Jurkat, Clone E6-1 (cell line): ENCODE measurements at places on chromosomes 6 and 20.

- peak; percentile 8 for DNase-seq
Measured at GRCh38 chr6:146950351-146950835, 253.8 kb upstream of the STXBP5 start.

- DNase-seq: no peak
Measured at GRCh38 chr6:143368426-143368825, 82.1 kb downstream of the ADAT2 start.

DNA sequence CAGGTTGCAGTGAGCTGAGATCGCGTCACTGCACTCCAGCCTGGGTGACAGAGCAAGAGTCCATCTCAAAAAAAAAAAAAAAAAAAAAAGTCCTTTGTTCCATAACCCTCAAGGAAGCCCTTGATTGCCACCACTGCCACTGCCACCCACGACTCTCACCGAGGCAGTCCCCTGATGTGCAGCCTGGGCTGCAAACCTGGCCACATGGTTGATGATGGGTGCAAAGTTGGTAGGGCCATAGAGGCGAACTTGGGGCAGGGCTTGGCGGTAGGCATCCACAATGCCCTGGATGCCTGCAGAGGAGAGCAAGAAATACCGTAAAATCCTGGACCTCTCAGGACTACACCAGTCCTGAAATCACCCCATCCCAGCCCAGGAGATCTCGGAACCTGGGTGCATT lies 11.5 kb downstream of the SPAG4 start:
- no peak for DNase-seq

- no peak for DNase-seq
Measured at GRCh38 chr6:155377061-155377460, 62.8 kb upstream of the TFB1M start.

- DNase-seq: peak; percentile 37
Measured at GRCh38 chr20:9616833-9617461, 102.6 kb downstream of the LAMP5 start.

DNA sequence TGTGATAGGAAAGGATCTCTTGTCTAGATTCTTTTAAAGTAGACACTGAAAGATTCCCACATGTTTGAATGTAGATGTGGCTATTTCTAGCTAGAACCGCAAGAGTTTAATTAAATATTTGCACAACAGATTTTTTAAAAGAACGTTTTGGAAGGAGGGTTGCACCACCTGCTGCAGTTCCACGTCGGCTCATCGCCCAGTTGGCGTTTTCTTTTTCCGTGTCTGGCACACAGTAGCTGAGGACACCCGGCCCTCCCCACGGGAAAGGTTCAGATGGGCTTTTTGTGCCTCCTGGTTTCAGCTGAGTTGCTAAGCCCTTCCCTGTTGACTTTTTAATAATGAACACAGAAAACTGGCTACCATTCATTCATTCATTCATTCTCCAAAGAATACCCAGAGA lies 41.8 kb upstream of the DOK5 start:
- DNase-seq: no peak

- no peak for DNase-seq
Measured at GRCh38 chr6:28005975-28006374, 48.9 kb downstream of the OR2B6 start.

- no peak for DNase-seq
Measured at GRCh38 chr6:96925290-96925687, 761 bp downstream of the KLHL32 start.

DNA sequence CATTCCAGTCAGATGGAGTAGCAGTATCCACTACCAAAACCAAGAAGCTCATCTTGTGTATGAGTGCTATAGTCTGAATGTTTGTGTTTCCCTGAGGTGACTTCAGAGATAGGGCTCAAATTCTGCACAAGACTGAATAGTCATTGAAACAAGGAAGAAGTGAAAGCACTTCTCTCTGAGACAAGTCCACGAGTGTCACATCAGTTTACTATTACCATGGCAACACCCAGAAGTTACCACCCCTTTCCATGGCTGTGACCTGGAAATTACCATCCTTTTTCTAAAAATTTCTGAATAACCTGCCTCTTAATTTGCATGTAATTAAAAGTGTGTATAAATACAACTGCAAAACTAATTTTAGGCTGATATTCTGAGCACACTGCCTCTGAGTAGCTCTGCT lies 682.1 kb upstream of the ADGRB3 start:
- no peak for DNase-seq

- no peak for DNase-seq
Measured at GRCh38 chr6:64100702-64101303, 465.2 kb downstream of the PHF3 start.

- DNase-seq: no peak
Measured at GRCh38 chr6:108492131-108492766, 68.5 kb upstream of the FOXO3 start.

- DNase-seq: no peak
Measured at GRCh38 chr6:169427856-169428255, 174.2 kb upstream of the THBS2 start.

- peak; percentile 57 for DNase-seq
Measured at GRCh38 chr6:37731888-37732287, 34.2 kb upstream of the MDGA1 start.

DNA sequence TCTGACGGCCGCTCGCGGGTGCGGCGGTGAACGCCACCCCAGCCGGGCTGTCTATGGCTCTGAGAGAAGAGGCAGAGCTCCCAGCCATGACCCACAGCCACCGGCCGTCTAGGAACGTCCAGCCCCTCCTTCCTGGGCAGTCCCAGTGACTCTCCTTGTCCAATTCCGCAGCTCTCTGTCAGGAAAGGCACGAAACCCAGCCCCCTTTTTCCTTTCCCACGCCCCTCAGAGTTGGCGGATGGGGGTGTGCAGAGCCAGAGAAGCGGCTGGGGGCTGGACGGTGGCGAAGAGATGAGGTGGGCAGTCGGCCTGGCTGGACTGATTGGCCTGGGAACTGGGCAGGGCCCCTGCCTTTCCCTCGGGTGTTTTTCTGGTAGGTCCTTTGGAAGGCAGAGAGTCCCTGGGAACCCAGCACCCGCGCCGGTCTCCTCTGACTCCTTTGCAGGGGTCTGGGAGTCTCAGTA lies 1.5 kb downstream of the EBF4 start:
- no peak for DNase-seq

- no peak for DNase-seq
Measured at GRCh38 chr20:60306105-60306504, 347.9 kb downstream of the CDH26 start.

GRCh38 chr20:25738198-25738597 lies 41.5 kb upstream of the ZNF337 start:
- DNase-seq: no peak

- peak; percentile 47 for DNase-seq
Measured at GRCh38 chr6:107943626-107944439, 14.2 kb downstream of the SEC63 start.

GRCh38 chr20:62894261-62894660 lies 32.0 kb downstream of the DIDO1 start:
- DNase-seq: no peak

DNA sequence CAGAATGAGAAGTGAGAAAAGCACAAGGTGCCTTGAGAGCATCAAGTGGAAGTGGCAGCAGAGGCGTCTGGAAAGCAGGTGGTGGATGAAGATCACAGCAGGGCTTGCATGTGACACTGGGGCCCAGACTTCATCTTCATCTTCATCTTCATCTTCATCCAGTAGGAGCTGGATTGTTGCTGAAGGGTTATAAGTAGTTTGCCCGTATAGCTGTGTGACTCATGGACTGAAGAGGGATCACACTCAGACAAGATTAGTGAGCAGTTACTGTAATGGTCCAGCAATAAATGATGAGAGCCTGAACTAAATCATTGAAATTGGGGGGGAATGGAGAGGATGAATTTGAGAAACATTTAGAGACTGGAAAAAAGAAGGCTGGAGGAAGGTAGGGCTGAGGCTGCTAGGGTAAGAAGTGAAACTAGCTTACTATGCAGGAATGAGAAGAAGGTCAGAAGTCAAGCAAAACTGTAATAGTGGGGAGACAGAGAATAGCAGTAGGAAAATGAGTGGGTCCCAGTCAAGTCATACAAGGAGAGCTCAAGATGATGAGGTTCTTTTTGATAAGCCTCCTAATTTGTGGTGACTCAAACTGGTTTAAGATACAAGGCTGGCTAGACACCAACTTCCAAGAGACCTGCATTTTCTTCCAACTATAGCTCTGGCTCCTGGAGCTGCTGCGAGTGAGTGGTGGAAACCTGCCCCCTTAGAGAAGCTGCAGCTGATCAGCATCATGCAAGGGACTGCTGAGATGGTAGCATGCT lies 92.3 kb upstream of the BEND6 start:
- no peak for DNase-seq

GRCh38 chr6:23377830-23378229 lies 748.2 kb upstream of the NRSN1 start:
- DNase-seq: no peak

DNA sequence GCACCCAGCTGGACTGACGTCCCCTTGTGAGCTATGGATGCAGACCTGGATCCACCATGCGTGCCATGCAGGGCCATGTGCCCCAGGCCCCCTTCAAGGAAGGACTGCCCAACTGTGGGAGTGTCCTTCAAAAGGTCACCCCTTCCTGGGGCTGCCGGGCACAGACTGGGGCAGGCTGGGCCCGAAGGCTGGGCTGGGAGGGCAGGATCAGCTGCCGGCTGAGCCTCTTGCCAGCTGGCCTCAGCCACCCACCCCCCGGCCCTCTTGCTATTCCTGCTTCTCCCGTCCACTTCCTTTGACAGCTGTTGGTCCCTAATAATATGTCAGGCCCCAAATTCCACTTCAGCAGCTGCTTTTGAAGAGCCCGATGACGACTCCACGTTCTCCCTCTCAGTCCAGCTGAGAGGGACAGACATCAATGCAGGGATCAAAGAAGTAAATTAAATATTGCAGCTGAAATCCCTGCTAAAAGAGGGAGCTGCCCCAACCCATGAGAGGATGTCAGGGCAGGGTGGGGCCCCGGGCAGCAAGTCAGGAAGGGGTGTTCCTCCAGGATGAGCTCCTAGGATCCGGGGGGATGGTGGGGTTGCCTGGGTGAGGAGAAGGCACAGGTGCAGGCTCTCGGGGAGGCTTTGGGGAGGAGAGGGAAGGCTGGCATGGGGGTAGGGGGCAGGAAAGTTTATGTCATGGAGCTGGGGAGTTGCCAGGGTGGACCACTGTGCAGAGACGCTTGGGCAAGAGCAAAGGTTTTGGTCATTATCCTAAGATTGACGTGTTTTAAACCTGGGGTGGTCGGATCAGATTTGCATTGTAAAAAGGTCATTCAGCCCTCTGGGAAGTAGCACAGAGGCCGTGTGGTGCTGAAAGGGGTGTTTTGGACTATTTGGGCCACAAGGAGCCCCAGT lies 185.0 kb downstream of the ANKRD60 start:
- no peak for DNase-seq

DNA sequence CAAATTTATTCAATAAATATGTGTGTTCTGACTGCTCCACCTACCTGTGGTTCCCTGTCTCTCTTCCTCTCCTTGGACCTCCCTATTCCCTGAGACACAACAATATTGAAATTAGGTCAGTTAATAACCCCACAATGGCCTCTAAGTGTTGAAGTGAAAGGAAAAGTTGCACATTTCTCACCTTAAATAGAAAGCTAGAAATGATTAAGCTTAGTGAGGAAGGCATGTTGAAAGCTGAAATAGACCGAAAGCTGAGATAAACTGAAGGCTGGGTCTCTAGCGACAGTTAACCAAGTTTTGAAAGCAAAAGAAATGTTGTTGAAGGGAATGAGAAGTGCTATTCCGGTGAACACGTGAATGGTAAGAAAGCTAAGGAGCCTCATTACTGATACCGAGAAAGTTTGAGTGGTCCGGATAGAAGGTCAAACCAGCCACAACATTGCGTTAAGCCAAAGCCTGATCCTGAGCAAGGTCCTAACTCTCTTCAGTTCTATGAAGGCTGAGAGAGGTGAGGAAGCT lies 34.1 kb downstream of the UST start:
- DNase-seq: no peak

DNA sequence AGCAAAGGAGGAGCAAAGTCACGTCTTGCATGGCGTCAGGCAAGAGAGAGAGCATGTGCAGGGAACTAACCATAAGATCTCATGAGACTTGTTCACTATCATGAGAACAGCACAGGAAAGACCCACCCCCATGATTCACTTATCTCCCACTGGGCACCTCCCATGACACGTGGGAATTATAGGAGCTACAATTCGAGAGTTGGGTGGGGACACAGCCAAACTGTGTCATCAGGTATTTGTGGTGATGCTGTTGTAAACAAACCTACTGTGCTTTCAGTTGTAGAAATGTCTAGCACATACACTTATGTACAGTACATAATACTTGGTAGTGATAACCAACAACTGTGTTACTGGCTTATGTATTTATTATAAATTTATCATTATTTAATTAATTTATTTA lies 128.3 kb downstream of the UTRN start:
- no peak for DNase-seq

GRCh38 chr20:59920944-59921343 lies 12.5 kb downstream of the SYCP2 start:
- no peak for DNase-seq

- DNase-seq: no peak
Measured at GRCh38 chr6:22281341-22282085, 15.3 kb downstream of the PRL start.

- no peak for DNase-seq
Measured at GRCh38 chr6:142679907-142680700, 264.9 kb downstream of the HIVEP2 start.

GRCh38 chr6:125528621-125529041 lies 220.8 kb upstream of the HEY2 start:
- no peak for DNase-seq

- no peak for DNase-seq
Measured at GRCh38 chr6:34025112-34025807, 120.6 kb downstream of the GRM4 start.

DNA sequence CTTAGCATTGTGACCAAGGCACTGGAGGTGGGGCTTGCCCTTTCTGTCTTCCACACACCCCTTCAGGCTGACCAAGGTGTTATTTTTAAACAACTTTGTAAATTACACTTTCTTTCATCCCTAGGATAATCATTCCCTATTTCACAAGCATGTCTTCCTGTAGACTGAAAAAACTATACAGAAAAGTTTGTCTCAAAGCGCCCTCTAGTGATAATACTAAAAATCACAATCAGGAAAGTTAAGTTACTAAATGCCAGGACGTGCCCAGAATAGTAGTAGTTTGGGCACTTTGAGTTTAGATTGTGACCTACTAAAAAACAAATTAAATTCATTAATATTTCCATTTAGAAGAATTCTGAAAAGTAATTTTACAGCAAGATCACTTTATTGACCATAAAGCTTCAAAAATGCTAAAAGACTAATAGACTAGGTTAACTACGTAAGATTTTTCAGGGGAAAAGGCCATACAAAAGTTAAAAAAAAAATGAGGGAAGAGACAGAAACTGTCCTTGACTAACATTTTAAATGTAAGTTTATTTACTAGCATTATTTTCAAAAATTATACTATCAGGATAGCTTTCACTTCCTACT lies 123.3 kb upstream of the DUSP22 start:
- DNase-seq: peak; percentile 45

DNA sequence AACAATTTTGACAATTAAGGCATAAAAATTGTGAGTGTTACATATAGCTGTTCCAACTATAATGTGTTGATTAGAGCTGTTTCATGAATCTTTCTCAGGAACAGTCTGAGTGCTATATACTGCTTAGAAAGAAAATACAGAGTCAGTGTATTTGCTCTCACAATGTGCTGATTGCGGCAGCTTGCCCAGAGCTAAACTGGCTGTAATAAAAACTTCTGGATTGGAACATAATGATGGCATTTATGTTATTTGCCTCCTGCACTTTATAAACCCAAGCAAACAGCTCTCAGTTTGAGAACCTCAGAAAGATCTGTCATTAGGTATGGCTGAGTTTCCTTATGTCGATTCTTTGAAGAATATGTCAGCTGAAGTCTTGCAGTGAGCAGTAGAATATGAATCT lies 29.5 kb downstream of the FLRT3 start:
- no peak for DNase-seq
